ENCODE measurements at places on chromosomes 12 and 14. TPM values are rescaled to one million over a fixed set of nuclear protein-coding genes. Genes with fewer than 3 reads are reported as not detected.

DNA sequence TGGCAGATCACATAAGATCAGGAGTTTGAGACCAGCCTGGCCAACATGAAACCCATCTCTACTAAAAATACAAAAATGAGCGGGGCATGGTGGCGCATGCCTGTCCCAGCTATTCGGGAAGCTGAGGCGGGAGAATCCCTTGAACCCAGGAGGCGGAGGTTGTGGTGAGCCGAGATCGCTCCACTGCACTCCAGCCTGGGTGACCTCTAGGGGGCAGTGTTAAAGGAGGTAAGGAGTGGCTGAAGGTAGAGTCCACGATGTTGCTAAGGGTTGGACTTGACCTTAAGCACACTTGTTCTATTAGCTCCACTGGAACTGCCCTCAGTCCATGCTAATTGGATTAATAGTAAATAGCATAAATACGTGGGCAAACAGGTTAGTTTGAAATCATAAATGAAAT is 62.4 kb upstream of the PSMC1 start:
- peak; percentile 23 for DNase-seq

LRRC43 gene
- polyA plus RNA-seq, result not detected

DNA sequence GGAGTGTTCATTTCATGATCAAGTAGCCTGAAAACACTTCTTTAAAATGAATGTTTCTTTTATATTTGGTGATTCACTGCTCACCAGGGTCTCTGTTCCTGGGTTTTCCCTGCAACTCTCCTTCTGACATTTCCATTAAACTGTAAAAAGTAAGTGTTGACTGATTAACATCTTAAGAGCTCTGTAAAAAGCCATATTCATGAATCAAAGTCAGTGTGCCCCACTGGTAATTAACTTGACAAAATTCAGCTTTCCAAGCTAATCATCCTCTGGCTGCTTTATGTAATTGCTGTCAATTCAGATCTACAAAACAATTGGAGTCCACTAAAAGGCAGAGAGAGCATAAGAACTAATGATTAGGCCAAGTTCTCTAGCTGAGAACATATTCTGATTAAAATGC is 41.6 kb downstream of the CNTN1 start:
- DNase-seq, result no peak

DNA sequence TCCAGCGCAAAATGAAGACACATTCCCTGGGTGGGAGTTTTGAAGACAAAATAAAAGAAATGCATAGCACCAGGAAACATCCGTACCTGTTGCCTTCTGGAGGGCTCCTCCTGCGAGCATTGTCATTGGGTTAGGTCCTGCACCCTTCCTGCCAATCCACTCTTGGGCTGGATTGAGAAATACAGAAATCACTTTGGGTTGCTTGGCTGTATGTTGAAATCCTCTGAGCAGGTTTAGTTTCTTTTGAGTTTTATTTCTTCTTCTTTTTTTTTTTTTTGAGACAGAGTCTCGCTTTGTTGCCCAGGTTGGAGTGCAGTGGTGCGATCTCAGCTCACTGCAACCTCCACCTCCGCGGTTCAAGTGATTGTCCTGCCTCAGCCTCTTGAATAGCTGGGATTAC is 67.6 kb downstream of the ARF6 start:
- no peak for DNase-seq

TSPAN9 gene
- 11.3 TPM for polyA plus RNA-seq

- no peak for DNase-seq
Measured at GRCh38 chr14:101217616-101218371, 314.3 kb upstream of the RTL1 start.

DNA sequence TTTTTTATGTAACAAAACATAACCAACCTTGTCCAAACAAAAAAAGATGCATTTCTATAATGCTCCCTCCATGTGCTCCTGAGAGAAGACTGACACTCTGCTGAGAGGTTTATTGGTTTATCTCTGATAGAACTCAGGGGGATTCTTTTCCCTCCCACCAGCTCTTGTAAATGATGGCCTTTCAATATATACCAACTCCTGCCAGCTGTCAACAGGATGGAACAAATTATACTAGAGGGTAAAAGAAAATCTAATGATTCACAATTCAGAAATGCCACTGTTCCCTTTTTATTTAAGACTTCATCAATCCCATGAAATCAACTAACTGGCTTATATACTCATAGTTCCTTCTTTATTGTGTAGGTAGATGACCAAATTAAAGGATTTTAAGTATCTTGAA is 25.4 kb downstream of the PSMC1 start:
- no peak for DNase-seq

DCN gene
- not detected for polyA plus RNA-seq

HOXC4 gene
- 2.8 TPM for polyA plus RNA-seq

DNA sequence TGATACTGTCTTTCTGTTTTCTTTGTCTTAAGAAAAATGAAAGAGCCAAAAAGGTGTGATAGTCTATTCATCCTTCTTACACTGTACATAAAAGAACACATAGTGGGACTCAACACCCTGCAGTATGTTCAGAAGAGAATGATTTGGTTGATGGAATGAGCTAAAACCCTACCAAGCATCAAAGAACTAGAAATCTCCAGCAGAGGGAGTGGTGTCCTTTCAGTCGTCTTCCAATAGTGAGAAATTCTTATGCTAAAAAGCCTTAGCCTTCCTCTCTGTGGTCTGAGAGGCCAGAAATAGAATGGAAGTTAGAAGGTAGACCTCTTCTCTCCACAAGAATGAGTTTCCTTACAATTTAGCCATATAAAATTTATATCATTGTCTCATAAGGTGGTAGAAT is 393.4 kb upstream of the SEL1L start:
- no peak for DNase-seq

DNA sequence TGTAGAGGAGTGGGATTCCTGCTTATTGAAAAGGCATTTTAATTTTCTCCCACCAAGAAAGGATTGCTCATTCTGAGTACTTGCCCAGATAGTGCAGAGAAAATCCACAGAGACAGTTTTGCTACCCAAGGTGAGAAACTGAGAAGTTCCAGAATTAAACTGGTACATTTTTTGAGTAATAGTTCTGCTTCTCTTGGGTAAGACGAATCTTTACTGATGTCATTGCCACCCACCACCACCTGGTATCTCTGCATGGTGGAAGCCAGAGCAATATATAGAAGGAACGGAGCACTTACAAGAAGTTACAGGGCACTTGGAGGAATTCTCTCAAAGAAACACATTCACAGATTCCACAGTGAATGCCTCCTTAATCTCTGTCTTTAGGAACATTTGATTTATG is 20.7 kb upstream of the FRMD6 start:
- no peak for DNase-seq

MYH7 gene
- polyA plus RNA-seq, result not detected

DNA sequence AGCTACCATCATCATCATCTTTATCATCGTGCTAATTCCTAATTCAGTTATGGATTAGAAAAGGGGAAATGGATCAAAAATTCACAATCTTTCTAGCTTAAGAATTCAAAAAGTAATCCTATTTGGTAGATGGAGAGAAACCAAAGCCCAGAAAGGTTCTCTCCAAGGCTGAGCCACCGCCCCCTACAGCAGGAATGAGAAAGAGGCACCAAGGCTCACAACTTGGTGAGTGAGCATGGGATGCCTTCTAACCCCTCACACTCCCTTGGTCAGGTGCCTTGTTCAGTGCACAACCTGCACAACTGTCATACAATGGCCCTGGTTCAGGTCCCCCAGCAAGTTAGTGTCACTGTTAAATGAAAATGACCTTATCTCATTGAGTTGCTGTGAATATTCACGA is 171.5 kb downstream of the ANO2 start:
- no peak for DNase-seq

DNA sequence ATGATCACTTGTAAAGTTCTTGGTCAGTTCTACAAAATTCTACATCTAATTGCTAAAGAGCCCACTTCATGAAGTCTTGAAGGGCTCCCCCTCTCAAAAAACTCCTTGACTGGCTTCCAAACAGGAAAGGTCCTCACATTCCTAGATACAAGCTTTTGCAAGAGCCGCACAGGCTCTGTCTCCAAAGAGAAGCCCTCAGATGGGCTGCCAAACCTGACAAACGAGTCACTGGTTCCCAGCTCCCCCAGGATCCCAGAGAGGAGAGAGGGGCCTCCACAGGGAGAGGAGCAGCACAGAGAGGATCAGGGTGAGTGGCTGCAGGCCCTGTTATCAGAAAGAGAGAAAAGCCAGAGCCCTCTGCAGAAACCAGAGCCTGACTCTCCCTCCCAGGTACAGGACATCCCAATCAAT is 5.8 kb downstream of the NID2 start:
- DNase-seq, result no peak

GRCh38 chr12:1587927-1588574 is 6.3 kb downstream of the FBXL14 start:
- no peak for DNase-seq

DNA sequence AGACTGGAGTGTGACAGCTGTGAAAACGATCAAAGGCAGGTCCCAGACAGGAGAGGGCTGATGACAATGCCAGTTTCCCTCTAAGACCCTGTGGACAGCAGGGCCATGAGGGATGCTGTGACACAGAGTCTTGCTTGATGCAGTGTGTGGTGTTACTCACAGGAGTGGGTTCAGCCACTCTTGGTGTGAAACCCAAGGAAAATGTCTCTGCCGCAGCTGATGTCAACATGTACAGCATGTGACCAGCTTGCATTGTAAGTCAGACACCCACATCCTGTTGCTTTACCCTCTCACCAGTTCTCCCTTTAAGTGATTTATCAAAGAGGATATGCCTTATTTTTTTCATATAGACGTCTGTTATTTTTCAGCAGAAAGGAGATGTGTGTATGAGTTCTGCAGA is 268.6 kb downstream of the BTG1 start:
- DNase-seq, result no peak

GRCh38 chr14:100828031-100828769 is 2.3 kb downstream of the MEG3 start:
- DNase-seq, result no peak

GRCh38 chr12:27460471-27460978 is 14.0 kb downstream of the SMCO2 start:
- peak; percentile 39 for DNase-seq

DNA sequence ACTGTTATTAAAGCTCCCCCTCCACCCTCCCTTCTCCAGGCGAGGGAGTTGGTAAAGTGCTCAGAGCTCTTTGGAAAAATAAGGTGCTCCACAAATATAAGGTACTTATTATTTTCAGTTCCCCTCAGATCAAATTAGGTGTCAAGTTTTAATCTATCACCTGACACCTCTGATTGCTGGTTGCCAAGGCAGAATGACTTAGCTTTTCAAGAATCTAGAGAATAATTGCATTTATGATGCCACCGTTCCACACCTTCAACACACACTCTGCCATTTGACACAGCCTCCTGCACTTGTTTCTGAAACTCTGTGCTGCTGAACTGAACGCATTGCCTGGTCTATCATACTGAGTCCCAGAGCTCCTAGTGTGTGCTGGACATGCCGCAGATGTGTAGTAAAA is 128.6 kb downstream of the CRACR2A start:
- no peak for DNase-seq

DNA sequence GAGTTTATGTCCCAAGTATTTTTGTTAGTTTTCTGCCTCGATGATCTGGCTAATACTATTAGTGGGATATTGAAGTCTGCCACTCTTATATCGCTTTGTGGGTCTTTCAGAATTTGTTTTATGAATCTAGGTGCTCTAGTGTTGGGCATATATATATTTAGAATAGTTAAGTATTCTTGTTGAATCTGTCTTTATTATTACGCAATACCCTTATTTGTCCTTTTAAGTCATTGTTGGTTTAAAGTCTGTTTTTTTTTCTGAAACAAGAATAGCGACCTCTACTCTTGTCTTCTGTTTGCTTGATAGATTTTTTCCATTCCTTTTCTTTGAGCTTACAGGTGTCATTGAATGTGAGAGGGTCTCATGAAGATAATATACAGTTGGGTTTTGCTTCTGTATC is 239.0 kb downstream of the ASCL1 start:
- DNase-seq, result no peak

SLC17A8 gene
- polyA plus RNA-seq, result not detected

DNA sequence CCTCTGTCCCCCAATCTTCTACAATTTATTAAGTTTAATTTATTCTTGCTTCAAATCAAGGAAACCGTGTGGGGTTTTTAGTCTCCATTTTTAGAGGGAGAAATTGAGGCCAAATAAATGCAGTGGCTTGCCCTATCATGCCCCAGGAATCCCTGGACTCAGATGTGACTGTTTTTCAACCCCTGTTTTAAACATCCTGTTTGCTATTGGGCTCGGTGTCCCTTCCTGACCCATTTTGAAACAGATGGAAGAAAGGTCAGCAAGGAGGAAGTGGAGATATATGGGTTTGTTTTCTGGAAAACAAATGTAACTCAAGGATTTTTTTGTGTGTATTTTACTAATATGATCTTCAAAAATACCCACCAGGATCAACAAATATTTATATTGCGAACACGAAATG is 84.7 kb downstream of the DACT1 start:
- DNase-seq, result no peak

GRCh38 chr14:23140371-23140770 is 21.3 kb upstream of the CEBPE start:
- no peak for DNase-seq

DNA sequence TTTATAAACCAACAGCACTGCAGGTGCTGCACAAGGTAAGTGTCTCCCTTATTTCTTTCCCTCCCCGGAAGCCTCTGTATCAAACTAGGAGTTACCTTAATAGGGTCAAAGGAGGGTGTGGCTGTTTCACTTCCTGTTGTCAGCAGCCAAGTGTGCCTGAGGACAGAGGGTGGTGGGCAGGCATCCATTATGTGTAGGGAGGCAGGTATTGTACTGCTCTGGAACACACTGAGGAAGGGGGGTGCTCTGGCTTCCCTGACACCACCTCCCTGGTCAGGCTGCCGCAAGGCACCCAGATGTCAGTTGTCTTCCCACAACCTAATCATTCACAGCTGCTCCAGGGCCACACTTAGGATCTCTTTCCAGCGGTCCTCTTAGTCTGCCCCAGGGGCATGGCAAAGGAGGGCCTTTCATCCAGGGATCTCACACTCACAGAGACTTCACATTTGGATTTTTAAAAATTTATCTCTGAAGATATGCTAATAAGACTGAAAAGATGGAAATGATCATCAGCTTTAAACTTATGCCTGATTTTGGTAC is 132.0 kb upstream of the ARHGAP5 start:
- DNase-seq, result no peak

LPAR5 gene
- polyA plus RNA-seq, result 0.58 TPM

GRCh38 chr14:96058576-96059200 is 19.5 kb downstream of the C14orf132 start:
- no peak for DNase-seq

LALBA gene
- not detected for polyA plus RNA-seq

- DNase-seq, result no peak
Measured at GRCh38 chr14:64502456-64502855, 1.2 kb downstream of the ZBTB25 start.

GRCh38 chr14:75523771-75524171 is 1.5 kb downstream of the BATF start:
- no peak for DNase-seq

Measured in A549 (cell line).